CD14-positive monocyte (primary cell): ENCODE measurements at places on chromosomes 3 and 15.

- no peak for DNase-seq
These were observed 55.3 kb downstream of the FAM43A start for GRCh38 chr3:194740859-194741491.

DNA sequence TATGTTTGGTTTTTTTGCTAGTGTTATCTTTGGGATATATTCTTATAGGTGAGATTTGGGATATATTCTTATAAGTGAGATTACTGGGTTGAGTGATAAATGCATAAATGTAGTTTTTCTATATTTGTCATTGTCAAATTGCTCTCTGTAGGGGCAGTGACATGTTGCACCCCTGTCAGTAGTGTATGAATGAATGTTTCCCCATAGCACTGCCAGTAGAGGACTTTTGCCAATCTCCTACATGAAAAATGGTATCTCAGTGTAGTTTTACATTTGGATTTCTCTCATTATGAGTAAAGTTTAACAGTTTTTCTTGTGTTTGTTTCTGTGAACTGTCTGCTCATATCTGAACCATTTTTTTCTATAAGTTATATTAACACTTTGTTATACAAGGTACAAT lies 13.6 kb downstream of the U2SURP start:
- no peak for DNase-seq

GRCh38 chr3:16377847-16378302 lies 112.9 kb downstream of the OXNAD1 start:
- DNase-seq: no peak

GRCh38 chr3:27827041-27827440 lies 104.9 kb upstream of the EOMES start:
- no peak for DNase-seq

- no peak for DNase-seq
These were observed 60.1 kb upstream of the OSTN start for GRCh38 chr3:191138937-191139336.

GRCh38 chr3:40313975-40314860 lies 4.7 kb downstream of the EIF1B start:
- peak; percentile 83 for DNase-seq

DNA sequence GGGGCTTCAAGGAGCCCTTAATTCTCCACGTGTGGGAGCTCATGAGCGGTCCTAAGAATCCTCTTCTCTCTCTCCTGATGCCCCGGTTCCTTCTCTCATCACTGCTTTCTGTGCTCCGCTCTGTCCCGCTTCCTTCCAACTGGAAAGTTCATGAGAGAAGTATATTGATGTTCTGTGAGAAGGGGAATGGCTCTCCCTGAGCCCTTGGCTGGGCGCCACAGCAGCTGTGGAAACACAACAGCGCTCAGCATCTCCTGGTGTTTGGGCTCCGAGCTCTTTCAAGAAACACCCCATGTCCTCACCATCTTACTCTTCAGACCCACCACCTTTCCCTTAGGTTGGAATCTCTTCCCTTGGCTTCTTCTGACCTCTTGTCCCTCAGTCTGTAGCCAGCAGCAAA lies 161.7 kb downstream of the VGLL4 start:
- no peak for DNase-seq

DNA sequence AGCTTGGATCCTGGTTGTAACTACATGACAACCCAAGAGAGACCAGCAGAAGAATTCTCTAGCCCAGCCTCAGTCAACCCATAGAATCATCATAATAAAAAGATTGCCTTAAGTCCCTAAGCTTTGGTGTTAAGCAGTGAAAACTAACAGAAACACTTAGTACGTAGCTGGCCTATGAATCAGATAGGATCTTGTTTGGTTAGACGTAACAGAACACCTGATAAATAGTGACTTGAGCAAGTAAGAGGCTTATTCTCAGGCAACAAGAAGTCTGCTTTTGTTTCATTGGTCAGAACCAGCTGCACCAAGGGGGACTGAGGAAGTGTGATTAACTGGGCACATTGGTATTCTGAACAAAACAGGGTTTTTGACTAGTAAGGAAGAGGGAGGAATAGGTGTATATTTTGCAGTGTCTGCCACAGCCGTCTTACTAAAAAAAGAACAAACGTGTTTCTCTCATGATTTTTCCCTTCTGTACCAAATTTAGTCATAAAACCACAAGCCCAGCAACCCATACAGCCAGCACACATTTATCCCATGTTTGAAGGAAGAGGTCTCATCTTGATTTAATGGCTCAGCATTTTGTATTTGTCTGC lies 53.3 kb upstream of the GLCE start:
- no peak for DNase-seq

DNA sequence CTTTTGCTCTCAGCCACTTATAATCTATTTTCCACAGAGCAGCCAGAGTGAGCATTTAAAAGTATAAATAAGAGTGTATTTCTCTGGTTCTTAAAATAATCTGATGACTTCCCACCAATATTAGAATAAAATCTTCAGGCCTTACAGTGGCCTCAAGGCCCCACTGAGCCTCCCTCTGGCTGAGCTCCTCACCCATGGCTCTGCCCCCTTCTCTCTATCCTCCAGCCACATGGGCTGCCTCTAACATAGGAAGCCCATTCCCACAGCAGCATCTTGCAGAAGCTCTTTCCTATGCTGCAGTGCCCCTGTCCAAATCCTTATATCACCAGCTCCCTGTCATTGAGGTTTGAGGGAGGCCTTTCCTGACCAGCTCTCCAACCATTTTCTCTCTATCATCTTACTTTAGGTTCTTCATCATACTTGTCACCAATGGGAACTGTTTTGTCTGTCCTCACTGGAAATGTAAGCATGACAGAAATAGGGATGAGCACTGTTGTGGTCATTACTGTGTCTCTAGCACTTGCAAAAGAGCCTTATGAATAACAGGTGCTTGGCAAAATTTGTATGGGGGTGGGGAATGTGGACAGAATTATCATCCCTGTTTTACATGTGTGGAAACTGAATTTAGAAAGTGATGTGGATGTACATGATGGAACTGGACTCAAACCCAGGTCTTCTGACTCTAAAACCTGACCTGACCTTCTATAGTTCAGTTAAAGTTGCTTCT lies 250.6 kb downstream of the NR1D2 start:
- no peak for DNase-seq

DNA sequence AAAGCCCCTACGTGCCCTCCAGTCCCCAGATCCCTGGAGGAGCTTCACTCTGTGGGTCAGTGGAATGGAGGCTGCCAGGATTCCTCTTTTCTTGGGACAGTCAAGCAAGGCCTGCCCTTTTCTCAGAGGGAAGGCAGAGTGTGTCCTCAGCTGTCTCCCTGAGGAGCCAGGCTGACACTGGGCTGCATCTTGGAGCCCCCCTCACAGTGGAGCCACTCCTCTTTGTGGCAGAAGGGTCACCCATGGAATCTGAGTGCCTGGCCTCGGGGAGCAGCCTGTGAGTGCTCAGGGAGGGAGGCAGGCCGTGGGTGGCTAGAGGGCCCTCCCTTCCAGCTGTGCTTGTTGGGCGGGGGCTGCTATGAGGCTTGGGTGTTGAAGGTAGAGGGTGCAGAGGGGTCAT lies 41.2 kb downstream of the BOC start:
- DNase-seq: no peak

DNA sequence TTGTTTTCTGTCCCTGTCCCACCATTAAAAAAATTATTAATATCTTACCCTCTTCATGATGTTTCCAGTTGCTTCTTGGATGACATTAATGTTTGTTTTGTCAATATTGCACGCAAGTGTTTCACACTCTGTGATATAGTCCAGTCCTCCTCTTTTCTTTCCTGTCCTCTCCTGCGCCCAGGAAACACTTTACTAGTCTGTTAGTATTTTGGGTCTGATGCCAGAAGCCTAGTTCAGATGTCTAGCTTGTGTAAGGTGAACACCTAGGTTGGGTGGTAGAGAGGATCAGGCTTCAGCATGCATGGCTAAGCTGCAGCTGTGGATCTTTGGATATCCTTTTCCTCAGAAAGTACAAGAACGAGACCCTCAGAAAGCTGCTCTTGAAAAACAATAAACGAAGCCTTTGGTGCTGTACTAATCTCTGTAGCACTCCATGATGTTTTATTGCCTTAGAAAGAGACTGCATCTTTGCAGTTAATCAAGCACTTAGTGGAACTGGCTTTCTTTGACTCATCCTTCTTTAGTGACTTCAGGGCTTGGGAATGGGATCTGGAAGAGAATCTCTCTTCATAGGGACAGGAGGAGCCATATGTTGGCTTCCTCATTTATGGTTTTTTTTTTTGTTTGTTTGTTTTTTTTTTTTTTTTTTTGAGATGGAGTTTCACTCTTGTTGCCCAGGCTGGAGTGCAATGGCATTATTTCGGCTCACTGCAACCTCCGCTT lies 253.4 kb downstream of the LPP start:
- no peak for DNase-seq

- peak; percentile 97 for DNase-seq
These were observed 11.7 kb downstream of the BCL2L10 start for GRCh38 chr15:52100807-52101442.

DNA sequence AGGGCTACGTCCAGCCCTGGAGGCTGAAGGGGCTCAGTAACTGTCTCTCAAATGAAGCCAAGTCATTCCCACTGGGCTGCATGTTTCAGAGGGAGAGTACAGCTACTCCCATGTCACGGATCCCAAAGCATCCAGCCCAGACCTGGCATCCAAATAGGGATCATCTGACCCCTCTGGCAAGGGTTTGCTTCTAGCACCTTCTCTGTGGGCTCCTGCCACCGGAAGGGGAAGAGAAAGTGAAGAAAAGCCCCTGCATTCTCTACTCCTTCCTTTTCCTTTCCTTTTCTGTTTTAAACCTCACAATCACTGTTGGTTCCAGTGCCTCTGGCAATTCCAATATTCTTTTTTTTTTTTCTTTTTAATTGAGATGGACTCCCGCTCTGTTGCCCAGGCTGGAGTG lies 64.5 kb upstream of the CTSH start:
- DNase-seq: no peak

- no peak for DNase-seq
These were observed 54.7 kb upstream of the KLF13 start for GRCh38 chr15:31271711-31272557.

DNA sequence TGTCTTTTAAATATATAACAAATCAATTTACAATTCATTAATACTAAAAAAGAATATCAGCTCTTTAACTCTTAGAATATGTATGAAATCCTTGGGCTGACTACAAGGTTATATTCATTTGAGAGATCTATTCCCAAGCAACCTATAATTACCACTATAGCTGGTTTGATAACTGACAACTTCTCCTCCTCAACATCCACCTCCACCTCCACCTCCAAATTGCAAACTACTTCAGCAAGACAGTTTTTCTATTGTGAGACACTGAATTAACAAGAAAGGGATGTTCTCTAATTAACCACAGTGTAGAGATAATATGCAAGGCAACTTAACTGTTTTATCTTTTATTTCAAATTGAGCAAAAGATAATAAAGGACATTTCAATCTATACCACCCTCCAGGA lies 284.8 kb upstream of the ARL6 start:
- DNase-seq: no peak

DNA sequence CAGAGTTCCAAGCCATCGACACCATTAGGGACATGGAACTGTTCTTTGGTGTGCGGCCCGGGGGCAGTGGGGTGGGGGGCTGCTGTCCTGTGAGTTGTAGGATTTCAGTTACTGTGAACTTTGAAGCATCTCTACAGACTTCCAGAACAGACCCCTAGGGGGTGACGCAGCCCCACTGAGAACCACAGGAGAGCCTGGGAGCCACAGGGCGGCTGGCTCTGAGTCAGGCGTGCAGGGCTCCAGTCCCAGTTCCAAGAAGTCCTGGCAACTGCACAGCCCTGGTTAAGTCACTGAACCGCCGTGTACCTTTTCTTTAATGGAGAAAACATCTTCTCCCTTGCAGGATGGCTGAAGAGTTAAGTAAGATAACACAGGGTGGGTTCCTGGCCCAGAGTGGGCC lies 23.5 kb upstream of the LRTM1 start:
- DNase-seq: peak; percentile 57

DNA sequence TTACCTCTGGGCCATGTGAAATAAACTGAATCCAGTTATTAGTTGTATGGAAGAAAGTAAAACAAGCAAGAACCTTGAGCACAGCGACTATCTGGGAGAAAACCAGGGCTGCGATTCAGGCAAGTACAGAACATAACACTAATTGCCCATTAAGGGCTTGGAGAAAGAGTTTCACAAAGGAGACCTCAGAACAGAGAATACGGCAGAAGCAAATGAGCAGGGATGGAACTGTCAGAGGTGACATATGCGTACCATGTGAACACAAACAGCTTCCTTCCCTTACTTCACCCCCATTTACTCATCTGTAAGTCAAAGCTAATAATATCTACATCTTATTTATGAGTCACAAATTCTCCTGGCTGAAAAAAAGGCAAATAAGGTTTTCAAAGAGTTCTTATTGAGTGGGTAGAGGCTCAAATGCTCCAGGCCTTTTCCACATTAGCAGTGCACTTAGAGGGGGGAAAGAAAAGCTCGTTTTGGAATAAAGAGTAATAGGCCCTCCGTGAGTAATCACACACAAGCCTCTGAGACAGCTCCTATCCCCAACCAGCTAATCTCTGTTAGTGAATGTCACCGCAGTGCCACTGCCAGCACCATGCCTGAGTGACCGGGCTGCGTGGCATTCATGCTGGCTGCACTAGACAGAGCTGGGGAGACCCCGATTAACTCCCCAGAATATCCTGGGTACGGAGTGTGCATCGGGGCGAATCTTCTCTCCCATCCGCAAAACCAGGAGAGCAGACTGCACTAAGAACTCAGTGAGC lies 2.6 kb downstream of the PCSK6 start:
- DNase-seq: no peak

- no peak for DNase-seq
These were observed 12.3 kb upstream of the UBXN7 start for GRCh38 chr3:196444500-196444894.

DNA sequence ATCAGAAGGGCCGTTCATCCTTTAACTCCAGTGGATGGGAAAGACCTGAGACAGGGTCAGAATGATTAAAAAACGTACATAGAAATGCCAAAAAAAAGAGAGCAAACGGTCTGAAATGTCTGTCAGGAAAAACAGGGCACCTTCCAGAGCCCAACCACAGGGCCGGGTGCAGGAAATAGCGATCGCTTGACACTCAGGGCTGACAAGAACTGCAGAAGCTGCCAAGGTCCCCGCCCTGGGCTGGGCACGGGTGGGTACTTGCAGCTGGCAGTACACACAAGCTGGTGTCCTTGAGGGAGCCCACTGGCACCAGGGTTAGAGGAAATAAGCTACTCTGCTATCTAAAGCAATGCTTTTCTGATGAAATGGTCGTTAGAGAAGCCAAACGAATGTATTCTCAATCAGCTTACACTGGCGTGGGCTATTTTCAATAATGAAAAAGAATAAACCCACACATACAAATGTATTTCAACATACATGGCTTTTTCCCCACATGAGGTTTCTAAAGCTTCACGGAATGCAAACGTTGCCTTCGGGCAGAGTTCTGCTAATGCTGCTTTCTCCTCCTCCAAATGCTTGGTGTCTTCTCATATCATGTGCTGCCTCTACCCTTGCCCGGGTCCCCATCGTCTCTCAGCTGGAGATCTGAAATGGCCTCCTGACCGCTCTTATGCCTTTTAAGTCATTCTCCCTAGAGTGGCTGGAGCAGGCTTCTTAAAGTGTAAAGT lies 15.6 kb downstream of the FRMD4B start:
- DNase-seq: no peak

- DNase-seq: peak; percentile 49
These were observed 108.3 kb upstream of the MME start for GRCh38 chr3:154971771-154972326.
